ENCODE measurements at places on chromosomes 1 and 21.

DNA sequence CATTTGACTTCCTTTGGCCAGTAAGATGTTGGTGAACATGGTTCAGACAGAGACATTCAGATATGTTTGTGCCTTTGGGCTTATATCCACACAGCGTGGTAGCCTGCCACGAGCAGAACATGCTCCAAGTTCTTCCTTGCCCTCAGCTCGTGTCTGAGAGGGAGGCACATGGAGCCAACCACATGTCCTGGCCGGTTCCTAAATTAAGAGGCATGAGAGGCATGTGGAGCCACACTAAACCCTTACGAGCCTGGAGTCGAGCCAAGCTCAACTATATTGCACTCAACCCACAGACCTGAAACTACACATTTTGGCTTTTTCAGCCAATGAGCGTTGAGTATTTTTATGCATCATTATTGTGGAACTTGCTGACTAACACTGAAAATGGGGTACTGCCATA, 133.7 kb upstream of the KCNK1 start:
- no peak for DNase-seq

DNA sequence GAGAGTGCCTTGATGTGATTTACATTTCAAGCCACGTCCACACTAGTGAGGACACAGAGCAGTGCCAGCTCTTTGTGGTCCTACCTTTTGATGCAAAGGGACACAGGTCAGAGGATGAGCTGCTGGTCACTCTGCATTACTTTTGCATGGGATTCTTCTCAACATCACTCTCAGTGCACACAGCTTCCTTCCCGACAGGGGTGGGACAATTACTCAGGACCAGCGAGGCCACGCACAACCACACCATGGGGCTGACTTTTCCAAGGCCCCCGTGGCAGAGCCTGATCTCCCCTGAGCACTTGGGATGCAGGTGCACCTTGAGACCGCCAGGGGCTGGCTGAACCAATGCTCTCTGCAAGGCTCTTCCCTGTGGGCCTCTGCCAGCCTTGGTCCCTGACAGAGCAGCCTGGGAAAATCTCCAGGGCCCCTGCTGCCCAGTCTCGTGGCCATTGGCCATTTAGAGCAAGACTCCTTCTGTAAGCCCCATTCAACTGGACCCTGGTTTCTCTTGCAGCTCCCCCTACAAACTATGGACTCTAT, 13.2 kb upstream of the PRAMEF12 start:
- no peak for DNase-seq

DNA sequence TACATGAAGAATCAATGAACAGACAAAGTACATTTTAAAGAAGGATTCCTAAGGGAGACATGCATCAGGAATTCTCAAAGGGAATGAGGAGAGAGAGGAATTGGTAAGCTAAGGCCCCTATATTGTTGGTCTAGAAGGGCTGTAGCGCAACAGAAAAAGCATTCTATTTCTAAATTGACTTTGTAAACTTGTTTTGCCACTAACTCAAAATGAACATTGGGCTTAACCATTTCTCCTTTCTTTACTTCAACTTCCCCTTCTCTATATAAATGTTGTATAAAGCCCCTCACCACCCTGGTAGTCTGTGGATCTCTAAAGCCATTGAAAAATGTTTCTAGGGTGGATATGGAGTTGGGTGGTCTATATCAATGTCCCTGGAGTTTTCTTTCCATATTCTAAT, 20.4 kb upstream of the OR6N2 start:
- DNase-seq: no peak

DNA sequence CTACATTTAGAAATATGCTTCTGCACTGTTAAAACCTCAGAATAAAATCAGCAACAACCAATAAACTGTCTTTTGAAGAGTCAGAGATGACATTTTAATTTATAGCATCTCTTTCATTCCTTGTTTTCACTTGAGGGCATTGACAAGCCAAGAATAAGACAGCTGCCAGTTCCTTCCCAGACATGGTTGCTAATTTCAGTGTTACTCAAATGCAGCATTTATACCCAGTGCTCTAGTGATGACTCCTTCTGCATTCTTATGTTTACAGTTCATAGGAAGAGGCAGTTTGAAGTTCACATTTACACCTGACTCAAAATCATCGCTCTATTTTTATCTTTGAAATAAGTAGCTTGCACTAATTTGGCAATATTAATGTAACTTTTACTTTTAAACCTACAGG, 44.9 kb downstream of the PLA2G4A start:
- no peak for DNase-seq

DNA sequence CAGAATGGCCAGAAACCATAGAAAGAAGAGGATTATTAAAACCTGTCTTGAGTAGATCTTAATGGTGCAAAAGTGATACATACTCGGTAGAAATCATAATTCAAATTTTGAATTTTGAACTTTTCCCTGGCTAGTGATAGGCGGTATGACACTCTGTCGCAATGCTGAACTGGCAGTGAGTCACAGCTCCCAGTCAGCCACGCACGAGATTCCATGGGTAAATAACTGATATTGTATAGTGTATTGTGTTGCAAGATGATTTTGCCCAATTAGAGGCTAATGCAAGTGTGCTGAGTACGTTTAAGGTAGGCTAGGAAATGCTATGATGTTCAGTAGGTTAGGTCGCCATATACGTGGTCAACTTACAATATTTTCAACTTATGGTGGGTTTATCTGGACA, 207.0 kb downstream of the SIPA1L2 start:
- DNase-seq: no peak

DNA sequence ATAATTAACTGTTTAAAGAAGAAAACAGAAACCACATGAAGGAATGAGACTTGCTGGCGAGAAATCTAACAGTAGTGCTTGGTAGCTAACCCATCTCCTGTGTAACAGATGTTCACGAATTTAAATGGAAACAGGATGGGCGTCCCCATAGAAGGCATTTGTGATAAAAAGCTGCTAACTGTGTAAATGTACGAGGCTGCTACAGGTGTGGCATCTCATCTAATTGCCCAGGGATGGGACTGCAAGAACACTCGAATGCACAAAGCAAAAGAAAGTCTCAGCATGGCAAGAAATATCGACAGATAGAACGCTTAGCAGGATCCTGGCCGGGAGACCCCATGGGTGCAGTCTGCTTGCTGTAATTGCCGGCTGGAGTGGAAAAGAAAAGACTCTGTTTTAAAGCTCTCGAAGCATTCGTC, 112.7 kb downstream of the RUNX1 start:
- no peak for DNase-seq

DNA sequence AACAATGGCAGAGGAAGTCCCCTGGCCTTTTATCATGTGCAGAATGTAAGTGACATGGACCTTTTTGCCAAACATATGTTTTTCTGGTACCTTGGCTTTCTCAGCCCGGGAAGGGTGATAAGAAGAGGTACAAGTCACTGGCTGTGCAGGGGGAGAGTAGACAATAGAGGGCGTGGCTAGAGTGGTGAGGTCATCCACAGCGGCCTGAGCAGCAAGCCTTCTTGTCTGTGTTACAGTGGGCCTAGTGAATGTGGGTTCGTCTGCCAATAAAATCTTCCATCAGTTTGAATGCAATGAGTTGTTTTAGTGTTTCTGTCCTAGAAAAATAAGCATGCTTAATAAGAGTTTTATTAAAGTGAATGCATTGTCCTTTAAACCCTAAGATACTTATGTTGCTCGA, 59.0 kb upstream of the PGD start:
- no peak for DNase-seq

GRCh38 chr1:107198561-107198960, 57.7 kb downstream of the NTNG1 start:
- DNase-seq: no peak

Data from KBM-7 (cell line).